D721Med (cell line): ENCODE measurements at places on chromosomes 3 and 15.
A peak's percentile ranks its signal among the peaks of the same experiment; 100 is the strongest.

- no peak for DNase-seq
Measured at GRCh38 chr3:85783291-85783690, 824.5 kb downstream of the CADM2 start.

GRCh38 chr3:37466660-37467359 is 292.4 kb upstream of the LRRFIP2 start:
- DNase-seq: no peak

GRCh38 chr3:19334120-19334519 is 185.8 kb downstream of the KCNH8 start:
- DNase-seq: no peak

DNA sequence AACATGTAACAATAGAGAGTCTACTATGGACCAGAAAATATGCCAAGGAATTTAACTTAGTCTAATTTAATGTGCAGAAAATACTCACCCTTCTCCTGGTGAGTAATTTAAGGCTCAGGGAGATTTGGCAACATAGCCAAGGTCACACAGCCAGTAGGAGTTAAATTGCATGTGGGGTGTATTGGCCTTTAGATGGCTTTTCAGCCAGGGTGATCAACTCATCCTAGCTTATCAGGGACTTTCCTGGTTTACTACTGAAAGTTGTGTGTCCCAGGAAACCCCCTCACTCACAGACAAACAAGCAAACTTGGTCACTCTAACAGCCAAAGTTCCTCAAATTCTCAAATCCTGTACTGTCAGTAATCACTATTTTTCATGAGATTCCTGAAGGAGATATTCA is 2.6 kb upstream of the SLC9A9 start:
- DNase-seq: no peak

DNA sequence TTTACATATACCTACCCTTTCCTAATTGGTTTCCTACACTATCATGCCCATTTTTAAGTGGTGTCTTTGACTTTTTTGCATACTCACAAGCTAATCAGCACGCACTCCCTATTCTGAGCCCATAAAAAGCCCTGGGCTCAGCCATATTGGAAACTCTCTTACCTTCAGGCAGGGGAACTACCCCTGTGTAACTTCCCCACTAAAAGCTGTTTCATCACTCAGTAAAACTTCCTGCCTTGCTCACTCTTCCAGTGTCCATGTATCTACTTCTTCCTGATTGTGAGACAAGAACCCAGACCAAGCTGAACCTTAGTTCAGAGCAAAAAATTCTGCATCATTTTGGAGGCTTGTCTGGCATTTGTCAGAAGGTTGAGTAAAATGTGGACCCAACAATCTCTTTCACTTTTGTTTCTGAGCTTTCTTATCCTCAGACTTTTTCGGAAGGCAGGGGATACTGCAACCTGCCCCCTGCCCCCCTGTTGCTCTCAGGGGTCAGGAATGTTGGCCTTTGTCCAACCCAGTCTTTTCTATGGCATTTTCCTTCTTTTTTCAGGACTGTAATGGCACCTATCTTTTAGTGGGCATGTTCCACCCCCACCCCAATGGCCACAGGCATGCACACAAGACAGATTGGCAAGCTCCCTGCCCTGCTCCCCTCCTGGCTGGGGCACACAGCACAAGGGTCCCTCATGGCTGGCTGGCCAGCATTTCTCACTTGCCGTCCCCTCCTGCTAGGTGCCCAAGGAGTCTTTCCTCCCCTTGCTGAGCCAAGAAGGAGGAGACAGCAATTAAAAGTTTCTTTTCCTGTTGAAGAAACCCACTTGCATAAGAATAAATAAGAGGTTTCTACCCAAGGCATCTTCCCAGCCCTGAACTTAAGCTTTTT is 26.3 kb upstream of the TMEM45A start:
- DNase-seq: no peak

DNA sequence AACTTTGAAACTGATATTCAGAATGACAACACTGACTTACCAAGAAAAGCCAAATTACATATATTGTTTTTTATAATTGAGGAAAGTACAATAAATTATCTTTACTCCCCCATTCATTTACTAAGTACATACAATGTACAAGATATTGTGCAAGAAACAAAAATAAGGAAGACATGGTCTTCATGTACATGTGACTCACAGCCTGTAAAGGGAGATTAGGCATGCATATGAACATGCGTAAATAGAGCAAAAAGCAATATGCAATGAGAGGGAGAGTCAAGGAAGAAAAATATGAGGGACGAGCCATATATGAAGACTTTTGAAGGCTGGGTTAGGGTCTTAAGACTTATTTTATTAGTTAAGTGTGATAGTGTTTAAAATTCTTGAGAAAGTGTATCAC is 258.4 kb downstream of the GBE1 start:
- DNase-seq: no peak

DNA sequence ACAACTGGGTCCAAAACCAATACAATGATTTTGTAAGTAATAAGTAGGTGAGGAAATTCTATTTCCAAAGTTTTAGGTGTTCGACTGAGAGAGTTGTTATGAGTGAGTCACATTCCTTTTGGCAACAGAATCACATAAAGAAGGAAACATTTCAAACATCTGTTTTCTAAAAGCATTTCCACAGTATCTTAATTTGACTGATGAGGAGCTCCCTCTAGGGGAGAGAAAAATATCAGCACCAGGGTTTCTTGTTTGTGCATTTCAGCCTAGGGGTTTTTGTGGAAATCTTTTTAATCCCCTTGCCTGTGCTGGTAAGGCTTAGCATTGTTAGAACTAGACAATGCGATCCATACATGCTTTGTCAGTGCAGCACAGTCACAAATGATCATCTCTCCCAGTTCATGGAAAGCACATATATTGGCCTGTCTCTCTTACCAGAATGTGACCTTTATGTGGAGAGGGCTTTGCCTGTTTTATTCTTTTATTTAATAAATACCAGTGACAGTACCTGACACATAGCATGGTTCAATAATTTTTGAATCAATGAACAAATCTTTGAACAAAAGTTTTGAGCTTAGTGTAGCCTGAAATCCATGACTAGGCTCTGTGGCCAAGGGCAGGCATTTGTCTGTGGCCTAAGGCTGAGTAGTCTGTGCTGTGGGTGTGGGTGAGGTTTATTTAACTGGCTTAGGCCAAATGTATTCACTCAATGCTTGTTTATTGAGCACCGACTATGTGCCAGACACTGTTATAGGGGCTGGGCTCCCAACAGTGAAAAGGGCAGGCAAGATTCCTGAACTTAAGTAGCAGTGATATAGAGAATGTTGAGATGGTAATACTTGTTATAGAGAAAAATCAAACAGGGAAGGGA is 21.1 kb upstream of the IQCF6 start:
- peak; percentile 29 for DNase-seq

- DNase-seq: no peak
Measured at GRCh38 chr3:189883113-189883753, 237.5 kb downstream of the P3H2 start.

- DNase-seq: no peak
Measured at GRCh38 chr3:3800685-3801493, 1.7 kb downstream of the LRRN1 start.

GRCh38 chr15:22869856-22870255 is 31.4 kb downstream of the NIPA2 start:
- DNase-seq: no peak

DNA sequence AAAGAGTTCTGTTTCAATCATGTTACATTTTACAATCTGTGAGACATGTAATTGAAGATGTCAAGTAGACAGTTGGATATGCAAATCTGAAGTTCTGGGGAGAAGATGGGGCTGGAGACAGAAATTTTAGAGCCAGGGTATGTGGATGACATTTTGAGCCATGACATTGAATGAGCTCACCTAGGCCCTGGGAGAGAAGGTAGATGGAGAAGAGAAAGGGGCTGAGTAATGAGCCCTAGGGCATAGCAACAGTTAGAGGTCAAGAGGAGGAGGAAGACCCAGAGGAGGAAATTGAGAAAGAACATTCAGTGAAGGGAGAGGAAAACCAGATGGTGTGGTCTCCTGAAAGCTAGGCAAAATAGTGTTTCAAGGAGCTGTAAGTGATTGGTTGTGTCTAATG is 15.3 kb downstream of the TMEM266 start:
- DNase-seq: no peak

DNA sequence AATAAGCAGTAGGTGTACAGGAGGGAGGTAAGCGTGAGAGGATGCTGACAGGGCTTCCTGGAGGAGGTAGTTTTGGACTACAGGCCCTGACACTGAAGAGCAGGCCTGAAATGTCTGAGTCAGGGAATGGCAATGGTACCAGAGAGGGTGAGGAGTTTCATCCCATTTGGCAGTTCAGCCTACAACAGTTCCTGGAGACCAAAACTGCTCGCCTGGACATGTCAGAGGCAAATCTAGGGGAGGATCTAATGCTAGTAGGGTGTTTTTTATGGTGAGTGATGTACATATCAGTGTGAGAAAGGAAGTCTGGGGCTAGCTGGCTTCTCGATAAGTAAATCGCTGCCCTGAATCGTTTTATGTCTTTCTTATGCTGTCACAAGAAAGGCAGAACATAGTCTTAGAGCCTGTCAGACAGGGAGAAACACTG is 13.8 kb upstream of the TNFSF10 start:
- DNase-seq: no peak

GRCh38 chr15:101437209-101437608 is 52.3 kb downstream of the PCSK6 start:
- no peak for DNase-seq

DNA sequence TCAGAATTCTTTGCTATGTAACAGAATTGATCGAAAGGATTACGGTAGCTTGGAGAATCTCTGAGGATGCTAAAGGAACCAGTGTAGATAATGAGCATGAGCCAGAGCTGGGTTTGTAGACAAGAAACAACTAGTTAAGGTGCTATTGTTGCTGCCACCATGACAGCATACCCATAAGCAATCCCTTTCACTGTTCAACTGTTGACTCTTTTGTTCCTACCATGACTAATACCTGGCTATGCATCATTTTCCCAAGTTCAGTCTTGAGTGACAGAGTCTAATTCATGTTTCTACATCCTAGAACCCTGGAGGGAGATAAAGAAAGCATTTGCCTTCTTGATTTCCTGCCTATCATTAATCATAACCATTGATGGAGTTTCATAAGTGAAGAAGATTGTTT is 600.3 kb downstream of the OTOL1 start:
- no peak for DNase-seq

DNA sequence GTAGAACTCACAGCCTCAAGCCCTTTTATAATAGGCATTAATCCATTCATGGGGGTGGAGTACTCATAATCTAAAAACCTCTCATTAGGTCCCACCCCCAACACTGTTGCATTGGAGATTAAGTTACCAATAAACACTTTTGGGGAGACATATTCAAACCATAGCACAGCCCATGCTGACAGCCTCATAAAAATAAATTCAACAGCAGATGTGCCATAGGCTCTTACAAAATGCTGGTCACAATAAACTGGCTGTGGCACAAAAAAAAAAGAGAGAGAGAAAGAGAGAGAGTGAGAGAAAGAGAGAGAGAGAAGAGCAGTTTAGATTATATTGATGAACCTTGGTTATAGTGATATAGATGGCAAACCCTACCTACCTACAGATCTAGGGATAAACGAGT is 1000.9 kb downstream of the TUSC7 start:
- no peak for DNase-seq

GRCh38 chr3:194323785-194324735 is 27.1 kb downstream of the CPN2 start:
- no peak for DNase-seq

- no peak for DNase-seq
Measured at GRCh38 chr15:77831986-77832385, 199.3 kb upstream of the LINGO1 start.

DNA sequence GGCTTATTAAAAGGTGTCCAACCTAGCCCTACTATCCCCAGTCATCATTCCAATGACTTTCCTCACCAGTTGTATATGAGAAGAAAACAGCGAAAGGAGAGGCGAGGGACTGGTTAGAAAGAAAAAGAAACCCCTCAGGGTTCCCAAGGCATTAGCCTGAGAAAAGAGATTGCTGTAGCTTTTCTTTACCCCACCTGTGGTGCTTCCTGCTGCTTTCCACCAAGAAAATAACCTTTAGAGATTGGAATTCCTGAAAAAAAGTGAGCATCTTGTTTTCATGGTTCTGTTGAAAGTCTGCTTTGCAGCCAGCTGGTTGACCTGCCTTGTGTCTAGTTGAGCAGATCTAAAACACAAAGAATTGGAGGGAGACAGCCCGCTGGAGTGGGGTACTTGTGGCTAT is 196.4 kb downstream of the CADPS start:
- DNase-seq: no peak

GRCh38 chr3:147113293-147114044 is 292.9 kb downstream of the ZIC4 start:
- no peak for DNase-seq

- no peak for DNase-seq
Measured at GRCh38 chr15:37102305-37103162, 2.2 kb upstream of the MEIS2 start.

GRCh38 chr15:27845535-27846369 is 253.4 kb downstream of the OCA2 start:
- DNase-seq: no peak

DNA sequence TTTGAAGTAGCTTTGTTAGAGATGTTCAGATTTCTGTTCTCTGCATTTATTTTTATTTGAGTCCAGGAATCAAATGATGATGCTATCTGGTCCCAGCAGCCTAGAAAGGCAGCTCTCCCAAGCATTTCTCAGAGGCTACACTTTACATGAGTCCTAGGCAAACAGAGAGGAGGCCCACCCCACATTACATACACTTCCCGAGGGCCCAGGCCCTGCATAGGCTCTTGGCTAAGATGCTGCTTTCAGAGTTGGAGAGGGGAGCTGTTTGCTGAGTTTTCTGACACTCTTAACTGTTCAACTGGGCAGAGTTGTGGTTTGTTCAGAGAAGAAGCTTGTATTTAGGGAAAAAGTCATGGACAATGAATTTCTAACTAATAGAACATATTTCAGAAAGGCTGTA is 117.9 kb upstream of the RGMA start:
- DNase-seq: no peak

DNA sequence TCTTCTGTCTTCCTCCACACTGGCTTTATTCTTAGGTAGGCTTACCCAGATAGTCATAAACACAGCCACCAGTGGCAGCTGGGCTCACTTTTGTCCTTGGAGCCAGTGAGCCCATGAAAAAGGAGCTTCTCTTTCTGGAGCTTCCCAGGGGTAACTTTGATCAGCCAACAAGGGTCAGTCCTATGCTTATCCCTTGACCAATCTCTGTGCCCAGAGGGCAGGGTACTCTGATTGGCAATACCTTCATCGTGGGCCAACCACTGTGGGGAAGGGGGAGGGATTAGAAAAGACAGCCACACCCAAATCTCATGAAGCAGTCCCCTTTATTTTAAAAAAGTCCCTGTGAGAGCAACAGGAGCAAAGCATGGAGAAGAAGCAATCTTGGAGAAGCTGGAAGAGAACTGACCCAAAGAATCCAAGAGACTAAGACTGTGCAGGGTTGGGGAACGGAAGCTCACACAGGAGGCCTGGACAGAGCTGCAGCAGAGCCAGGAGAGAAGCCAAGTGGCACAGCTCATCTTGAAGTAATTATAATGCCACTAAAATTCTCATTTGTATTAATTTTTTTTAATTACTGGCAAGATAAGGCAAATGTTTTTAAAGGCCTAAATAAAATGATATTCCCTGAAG is 70.4 kb downstream of the SSUH2 start:
- no peak for DNase-seq

- DNase-seq: no peak
Measured at GRCh38 chr15:100529556-100529955, 806 bp upstream of the CERS3 start.

GRCh38 chr3:163863146-163863545 is 1215.2 kb downstream of the SI start:
- DNase-seq: no peak
